ENCODE measurements at places on chromosomes 16 and 17.
A peak's percentile ranks its signal among the peaks of the same experiment; 100 is the strongest.

DNA sequence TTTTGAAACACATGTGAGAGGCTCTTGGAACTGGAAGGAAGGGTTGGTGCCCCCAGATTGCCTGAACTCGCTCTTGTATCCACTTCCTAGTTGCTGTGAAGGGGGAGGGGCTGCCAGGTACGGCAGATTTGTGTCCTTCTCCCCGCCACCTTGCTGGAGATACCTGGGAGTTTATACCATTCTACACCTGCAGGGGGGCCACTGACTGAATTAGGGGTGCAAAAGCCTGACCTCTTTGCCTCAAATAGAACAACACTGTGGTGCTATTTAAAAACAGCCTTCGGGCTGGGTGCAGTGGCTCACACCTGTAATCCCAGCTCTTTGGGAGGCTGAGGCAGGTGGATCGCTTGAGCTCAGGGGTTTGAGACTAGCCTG lies 35.1 kb upstream of the IL34 start:
- no peak overlapping the region for H3K4me3 ChIP-seq
- H3K27ac ChIP-seq = no peak overlapping the region
- H3K36me3 ChIP-seq = peaks cover 20% of the 10 kb centered on the region
- H3K4me1 ChIP-seq = peaks cover 17% of the 10 kb centered on the region
- DNase-seq = peak; percentile 90

DNA sequence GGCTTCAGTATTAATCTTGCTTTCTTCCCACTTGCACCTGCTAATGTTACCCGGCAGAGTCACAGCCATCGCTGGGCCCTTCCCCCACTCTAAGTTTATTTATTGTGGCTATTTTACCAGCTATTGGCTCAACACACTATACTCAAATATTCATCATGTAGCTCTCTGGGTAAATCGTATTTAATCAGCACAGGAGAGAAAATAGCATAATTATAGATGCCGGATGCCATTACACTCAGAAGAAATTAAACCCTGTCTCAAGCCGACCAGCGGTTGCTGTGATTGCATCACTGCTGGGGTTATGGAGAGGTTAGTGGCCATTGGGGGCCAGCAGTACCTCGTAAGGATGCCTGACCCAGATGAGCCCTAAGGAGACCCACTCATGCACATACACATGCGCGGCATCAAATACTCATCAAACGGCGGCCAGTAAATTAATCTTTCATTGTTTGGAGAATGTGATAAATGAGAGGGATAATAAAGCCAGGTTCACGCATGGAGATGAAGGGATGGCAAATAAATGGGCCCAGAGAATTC lies 269.5 kb upstream of the ZFHX3 start:
- no peaks in the 10 kb centered on the region for H3K36me3 ChIP-seq
- 0 out of 2 replicates have a peak, but pooled peaks cover 7% of the 10 kb centered on the region for H3K4me1 ChIP-seq
- no peak overlapping the region for H3K27ac ChIP-seq
- H3K4me3 ChIP-seq = no peak overlapping the region
- H3K27me3 ChIP-seq = no peaks in the 10 kb centered on the region
- DNase-seq = no peak

DNA sequence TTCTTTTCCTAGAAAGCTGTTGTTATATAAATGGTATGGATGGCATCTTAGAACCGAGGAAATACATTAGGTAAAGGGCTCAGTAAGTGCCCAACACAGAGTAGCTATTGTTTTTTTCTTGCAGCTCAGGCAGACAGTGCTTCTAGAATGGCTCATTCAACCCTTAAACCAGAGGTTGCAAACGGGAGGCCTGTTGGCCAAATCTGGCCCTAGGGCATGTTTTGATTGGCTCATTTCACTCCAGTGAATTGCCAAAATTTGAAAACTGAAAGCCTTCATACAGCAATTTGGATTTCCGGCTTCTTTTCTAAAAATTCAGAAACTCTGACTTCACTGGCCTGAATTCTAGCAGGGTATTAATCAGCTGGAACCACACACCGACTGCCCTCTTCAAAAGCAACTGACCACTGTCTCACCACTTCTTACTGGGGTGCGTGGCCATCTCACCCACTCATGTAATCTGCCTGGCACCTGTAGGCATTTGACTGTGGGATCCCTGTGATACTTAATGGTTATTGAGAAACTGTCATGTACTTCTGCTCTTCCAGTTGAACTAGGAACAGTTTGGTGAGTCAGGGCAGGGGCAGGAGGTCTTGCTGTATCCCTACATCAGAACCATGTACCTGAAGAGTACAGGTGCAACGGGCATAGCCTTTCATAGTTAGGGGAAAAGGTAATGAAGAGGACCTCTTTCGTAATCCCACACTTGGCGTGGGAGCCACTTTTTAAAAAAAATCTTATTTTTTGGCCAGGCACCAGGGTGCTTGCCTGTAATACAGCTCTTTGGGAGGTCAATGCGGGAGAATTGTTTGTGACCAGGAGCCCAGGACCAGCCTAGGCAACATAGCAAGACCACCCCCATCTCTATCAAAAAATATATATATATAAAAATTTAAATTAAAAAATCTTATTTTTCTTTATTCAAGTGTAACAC lies 53.6 kb upstream of the SCNN1B start:
- H3K27me3 ChIP-seq = no peaks in the 10 kb centered on the region
- no peak for DNase-seq
- H3K4me1 ChIP-seq = no peaks in the 10 kb centered on the region
- no peak overlapping the region for H3K4me3 ChIP-seq
- H3K27ac ChIP-seq = no peak overlapping the region

DNA sequence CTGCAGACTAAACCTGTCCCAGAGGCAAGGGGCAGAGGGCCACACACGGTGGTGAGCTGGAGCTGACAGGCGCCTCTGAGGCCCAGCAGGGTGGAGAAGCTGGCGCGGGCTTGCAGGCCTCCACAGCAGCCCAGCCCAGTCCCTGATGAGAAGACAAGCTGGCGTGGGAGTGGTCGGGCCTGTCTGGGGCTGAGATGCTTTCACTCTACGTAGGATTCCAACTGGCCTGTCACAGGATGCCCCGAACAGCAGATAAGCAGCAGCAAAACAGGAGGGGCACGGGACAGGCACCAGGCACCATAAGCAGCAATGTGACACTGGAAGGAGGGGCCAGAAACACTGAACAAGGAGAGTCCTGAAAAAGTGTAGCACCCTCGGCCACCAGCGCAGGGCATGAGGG lies 40.1 kb downstream of the PEMT start:
- H3K27me3 ChIP-seq = no peaks in the 10 kb centered on the region
- peak; percentile 23 for DNase-seq
- no peak overlapping the region for H3K4me3 ChIP-seq
- H3K27ac ChIP-seq = no peak overlapping the region
- no peaks in the 10 kb centered on the region for H3K36me3 ChIP-seq

DNA sequence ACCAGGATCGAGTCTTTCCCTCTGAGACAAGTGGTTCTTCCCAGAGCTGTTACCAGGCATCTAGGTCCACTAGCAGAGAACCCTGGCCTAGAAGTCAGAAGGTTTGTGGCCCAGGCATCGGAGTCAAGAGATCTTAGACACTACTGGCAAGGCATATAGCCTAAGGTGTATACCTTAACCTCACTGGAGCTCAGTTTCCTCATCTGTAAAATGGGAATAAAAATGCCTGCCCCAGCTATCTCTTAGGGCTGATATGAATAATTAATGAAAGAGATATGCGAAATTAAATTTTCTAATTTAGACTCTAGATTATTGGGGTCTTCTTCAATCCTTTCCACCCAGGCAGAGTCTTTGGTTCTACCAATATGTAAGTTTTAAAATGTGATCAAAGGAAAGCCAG lies 60.5 kb upstream of the NLK start:
- no peak overlapping the region for H3K4me3 ChIP-seq
- no peaks in the 10 kb centered on the region for H3K36me3 ChIP-seq
- no peak for DNase-seq
- H3K4me1 ChIP-seq = no peaks in the 10 kb centered on the region
- no peaks in the 10 kb centered on the region for H3K27me3 ChIP-seq
- no peak overlapping the region for H3K27ac ChIP-seq

GRCh38 chr17:65109990-65110680 lies 27.0 kb upstream of the RGS9 start:
- no peak for DNase-seq
- no peaks in the 10 kb centered on the region for H3K36me3 ChIP-seq
- no peaks in the 10 kb centered on the region for H3K4me1 ChIP-seq
- H3K4me3 ChIP-seq = no peak overlapping the region
- no peaks in the 10 kb centered on the region for H3K27me3 ChIP-seq

DNA sequence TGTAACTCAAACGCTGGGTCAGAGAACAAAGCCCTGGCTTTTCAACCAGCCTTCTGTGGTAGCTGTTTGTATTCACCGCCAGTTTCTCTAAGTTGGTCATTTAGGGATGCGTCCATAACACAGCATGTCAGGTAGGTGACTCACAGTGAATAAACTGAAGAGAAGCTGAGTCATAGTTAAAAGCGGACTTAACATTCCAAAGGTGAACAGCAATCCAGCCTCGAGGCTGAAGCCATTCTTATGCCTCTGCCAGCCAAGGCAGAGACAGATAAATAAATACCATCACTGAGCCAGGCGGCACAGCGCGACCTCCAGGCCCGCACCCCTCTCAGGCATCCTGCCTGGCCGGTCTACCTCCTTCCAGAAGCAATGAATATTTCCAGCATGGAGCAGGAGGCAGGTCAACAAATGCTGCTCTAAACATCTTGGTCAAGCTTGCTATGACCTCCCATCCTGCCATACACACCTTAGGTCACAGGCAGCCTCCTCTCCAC lies 12.4 kb upstream of the CACNG4 start:
- H3K36me3 ChIP-seq = no peaks in the 10 kb centered on the region
- peaks cover 18% of the 10 kb centered on the region for H3K4me1 ChIP-seq
- H3K4me3 ChIP-seq = no peak overlapping the region
- no peaks in the 10 kb centered on the region for H3K27me3 ChIP-seq

DNA sequence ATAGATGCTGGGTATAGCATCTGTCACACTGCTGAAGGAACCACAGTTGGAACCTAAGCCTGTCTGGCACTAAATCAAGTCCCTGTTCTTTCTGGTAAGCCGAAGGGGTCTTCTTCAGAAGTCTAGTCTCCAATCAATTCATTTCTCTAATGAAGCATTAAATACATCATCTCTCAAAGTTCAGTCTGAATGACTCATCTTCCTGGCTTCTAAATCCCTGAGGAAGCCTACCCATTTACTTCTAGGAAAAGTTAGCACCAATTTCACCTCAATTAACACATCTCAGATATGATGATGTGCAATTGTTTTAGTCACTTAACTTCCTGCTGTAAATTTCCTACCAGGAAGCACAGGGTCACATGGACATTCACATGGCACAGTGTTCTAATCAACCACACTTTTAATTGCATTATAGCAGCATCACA lies 49.9 kb downstream of the TEX14 start:
- H3K27ac ChIP-seq = no peak overlapping the region
- H3K27me3 ChIP-seq = no peaks in the 10 kb centered on the region
- H3K36me3 ChIP-seq = no peaks in the 10 kb centered on the region

DNA sequence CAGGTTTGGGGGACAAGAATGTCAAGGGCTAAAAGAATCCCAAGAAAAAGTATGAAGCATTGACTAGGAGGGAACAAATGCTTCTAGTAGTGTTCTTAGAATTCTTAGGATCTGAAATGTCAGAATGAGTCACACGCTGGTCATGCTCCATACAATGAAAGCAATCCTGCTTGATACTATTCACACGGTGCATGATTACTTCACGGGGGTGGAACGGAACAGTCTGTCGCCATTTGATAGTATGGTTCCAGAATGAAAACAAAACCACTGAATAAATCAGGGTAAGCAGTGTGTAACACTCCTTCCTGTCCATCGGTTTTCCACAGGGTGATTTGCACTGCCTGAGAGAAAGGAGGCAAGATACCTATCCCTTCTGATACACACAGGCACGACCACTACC lies 22.9 kb upstream of the YWHAE start:
- H3K4me1 ChIP-seq = no peaks in the 10 kb centered on the region
- H3K27ac ChIP-seq = no peak overlapping the region
- H3K27me3 ChIP-seq = no peaks in the 10 kb centered on the region
- peaks cover 22% of the 10 kb centered on the region for H3K36me3 ChIP-seq
- DNase-seq = no peak
- no peak overlapping the region for H3K4me3 ChIP-seq

DNA sequence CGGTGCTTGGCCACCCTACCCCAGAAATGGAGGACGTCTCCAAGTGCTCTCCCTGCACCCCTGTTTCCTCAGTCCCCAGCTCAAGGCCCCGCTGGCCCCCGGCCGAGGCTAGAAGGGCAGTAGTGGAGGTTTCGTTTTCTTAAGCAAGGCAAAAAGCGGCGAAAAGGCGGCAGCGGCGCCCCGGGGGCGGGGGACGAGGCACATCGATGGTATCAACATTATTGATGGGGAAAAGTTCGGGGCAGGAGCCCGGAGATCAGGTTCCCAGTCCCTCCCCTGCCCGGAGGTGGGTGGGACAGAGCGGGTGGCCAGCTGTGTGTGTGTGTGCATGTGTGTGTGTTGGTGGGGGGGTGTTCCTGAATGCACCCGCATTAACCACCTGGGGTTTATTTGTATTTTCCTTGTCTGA lies 4.1 kb upstream of the SALL1 start:
- peaks cover 27% of the 10 kb centered on the region for H3K4me1 ChIP-seq
- H3K27ac ChIP-seq = peak overlapping the region; percentile 76
- peak; percentile 75 for DNase-seq
- peak overlapping the region; percentile 94 for H3K4me3 ChIP-seq
- no peaks in the 10 kb centered on the region for H3K36me3 ChIP-seq
- peaks cover 70% of the 10 kb centered on the region for H3K27me3 ChIP-seq

- H3K27me3 ChIP-seq = no peaks in the 10 kb centered on the region
- H3K4me1 ChIP-seq = no peaks in the 10 kb centered on the region
- DNase-seq = no peak
- no peak overlapping the region for H3K4me3 ChIP-seq
- 0 out of 2 replicates have a peak, but pooled peaks cover under 1% of the 10 kb centered on the region for H3K36me3 ChIP-seq
These were observed 439.2 kb upstream of the ERCC4 start for GRCh38 chr16:13480801-13481200.

DNA sequence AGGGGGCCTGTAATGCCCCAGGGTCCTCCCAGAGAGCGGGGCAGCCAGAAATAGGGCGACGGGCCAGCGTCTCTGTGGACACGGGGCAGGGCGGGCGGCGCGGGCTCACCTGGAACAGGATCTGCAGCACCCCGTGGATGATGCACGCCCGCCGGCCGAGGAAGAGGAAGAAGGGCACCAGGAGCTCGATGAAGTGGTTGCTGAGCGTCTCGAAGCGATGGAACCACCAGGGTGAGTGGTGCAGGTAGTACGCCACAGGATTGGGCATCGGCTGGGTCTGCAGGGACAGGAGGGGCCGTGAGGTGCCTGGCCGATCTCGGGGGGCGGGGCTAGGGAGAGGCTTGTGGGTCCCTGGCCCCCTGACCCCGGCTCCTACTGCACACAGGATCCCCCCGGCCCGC lies 78.9 kb upstream of the GNG13 start:
- H3K4me3 ChIP-seq = no peak overlapping the region
- DNase-seq = no peak
- H3K27ac ChIP-seq = no peak overlapping the region
- H3K4me1 ChIP-seq = no peaks in the 10 kb centered on the region
- H3K27me3 ChIP-seq = no peaks in the 10 kb centered on the region
- no peaks in the 10 kb centered on the region for H3K36me3 ChIP-seq

GRCh38 chr17:15124264-15124595 lies 140.9 kb downstream of the PMP22 start:
- H3K4me1 ChIP-seq = 0 out of 2 replicates have a peak, but pooled peaks cover 4% of the 10 kb centered on the region
- H3K27ac ChIP-seq = no peak overlapping the region
- no peak for DNase-seq
- H3K4me3 ChIP-seq = no peak overlapping the region
- H3K36me3 ChIP-seq = no peaks in the 10 kb centered on the region
- no peaks in the 10 kb centered on the region for H3K27me3 ChIP-seq
